ENCODE measurements at places on chromosomes 1 and 21. TPM values are rescaled to one million over a fixed set of nuclear protein-coding genes. Genes with fewer than 3 reads are reported as not detected.

GRCh38 chr21:44065428-44065827, 41.8 kb upstream of the PWP2 start:
- no peaks in the 10 kb centered on the region for H3K27me3 ChIP-seq
- H3K27ac ChIP-seq: peak overlapping the region; percentile 93
- peaks cover 22% of the 10 kb centered on the region for H3K36me3 ChIP-seq
- DNase-seq: peak; percentile 74

GRCh38 chr1:87167157-87167789, 161.4 kb upstream of the LMO4 start:
- H3K4me3 ChIP-seq: no peak overlapping the region
- H3K27me3 ChIP-seq: peaks cover 31% of the 10 kb centered on the region
- DNase-seq: no peak
- H3K4me1 ChIP-seq: no peaks in the 10 kb centered on the region
- H3K27ac ChIP-seq: no peak overlapping the region

DNA sequence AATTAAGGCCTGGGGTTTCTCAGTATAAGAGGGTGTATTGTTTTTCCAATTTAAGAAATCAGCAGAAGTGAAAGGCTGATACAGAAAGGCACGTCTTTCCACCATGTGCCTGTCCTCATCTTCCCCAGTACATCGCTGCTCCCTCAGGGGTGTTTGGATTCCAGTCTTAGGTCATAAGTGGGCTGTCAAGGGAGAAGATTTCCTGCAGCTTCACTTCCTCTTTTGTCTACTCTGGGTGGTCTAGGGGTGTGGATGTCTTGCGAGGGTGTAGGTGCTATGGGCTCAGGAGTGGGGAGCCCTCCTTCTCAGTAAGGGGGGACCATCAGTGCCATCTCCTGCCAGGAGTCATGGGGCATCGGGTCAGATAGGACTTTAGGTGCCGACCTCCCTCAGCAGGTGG, 999.8 kb upstream of the NCAM2 start:
- no peaks in the 10 kb centered on the region for H3K4me1 ChIP-seq
- H3K4me3 ChIP-seq: no peak overlapping the region
- H3K27me3 ChIP-seq: no peaks in the 10 kb centered on the region
- no peak for DNase-seq

GRCh38 chr1:162335126-162335525, 41.5 kb downstream of the SPATA46 start:
- no peak overlapping the region for H3K4me3 ChIP-seq
- no peaks in the 10 kb centered on the region for H3K4me1 ChIP-seq
- no peaks in the 10 kb centered on the region for H3K27me3 ChIP-seq
- H3K27ac ChIP-seq: no peak overlapping the region
- H3K36me3 ChIP-seq: no peaks in the 10 kb centered on the region

GRCh38 chr1:34784751-34785221, 3.8 kb downstream of the GJB3 start:
- no peak overlapping the region for H3K27ac ChIP-seq
- H3K36me3 ChIP-seq: no peaks in the 10 kb centered on the region
- H3K4me1 ChIP-seq: peaks cover 4% of the 10 kb centered on the region
- no peak overlapping the region for H3K4me3 ChIP-seq
- H3K27me3 ChIP-seq: peaks cover 35% of the 10 kb centered on the region

DNA sequence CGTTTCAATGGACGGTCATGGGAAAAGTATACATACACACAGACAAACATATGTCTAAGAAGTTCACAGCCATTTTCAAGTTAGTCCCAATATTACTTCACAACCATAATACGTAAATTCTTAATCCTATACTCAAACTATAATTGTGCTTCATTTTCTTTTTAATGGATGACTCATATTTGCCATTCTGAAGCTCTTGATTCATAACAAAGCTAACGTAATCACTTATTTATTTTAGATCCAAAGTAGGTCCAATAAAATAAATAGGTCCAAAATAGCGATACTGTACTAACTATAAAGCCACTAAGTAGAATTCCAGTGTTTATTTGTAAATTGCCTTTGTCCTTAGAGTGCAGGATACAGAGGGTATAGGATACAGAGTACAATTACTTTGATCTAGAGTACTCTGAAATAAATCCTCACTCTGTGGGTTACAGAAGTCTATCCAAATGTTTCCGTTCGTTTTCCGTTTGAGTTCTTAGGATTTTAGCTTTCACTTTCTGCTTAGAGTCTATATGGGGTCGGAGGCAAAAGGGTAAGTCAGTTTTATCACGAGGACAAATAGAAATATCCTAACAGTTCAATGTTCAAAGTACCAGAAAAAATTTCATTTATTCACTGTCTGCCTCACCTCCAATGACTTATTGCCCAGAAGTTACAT, 8.8 kb upstream of the C1orf115 start:
- DNase-seq: no peak
- no peaks in the 10 kb centered on the region for H3K36me3 ChIP-seq
- peaks cover 7% of the 10 kb centered on the region for H3K27me3 ChIP-seq
- no peaks in the 10 kb centered on the region for H3K4me1 ChIP-seq
- no peak overlapping the region for H3K4me3 ChIP-seq

- no peak overlapping the region for H3K4me3 ChIP-seq
- H3K4me1 ChIP-seq: no peaks in the 10 kb centered on the region
These were observed 144.7 kb upstream of the ADGRL4 start for GRCh38 chr1:79151006-79151796.

CDC20 gene
- total RNA-seq: 182 TPM

MPC2 gene
- 61.1 TPM for total RNA-seq

LINGO4 gene
- not detected for total RNA-seq

IFT25 gene
- 59.1 TPM for total RNA-seq

TFF1 gene
- total RNA-seq: not detected

IL19 gene
- total RNA-seq: not detected

Measured in activated naive CD8-positive, alpha-beta T cell treated with anti-CD3 and anti-CD28 coated beads for 36 hours (primary cell).